ENCODE measurements at places on chromosomes 3 and 15.

DNA sequence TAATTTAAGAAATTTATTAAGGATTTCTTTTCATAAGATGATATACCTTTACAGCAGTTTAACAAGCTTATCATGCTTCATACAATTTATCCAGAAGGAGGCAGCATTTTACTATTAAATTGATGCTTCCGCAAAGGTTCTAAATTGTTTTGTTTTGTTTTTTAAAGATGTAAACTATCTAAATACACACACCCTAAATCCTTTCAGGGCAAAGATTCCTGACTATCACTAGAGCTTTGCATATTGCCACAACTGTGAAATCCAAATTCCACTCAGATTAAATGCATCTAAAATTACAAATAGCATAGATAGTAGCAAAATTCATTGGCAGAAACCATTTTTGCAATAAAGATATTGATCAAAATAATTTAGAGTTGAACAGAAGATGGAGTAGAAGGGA lies 44.5 kb upstream of the CCNL1 start:
- no peak for DNase-seq

- no peak for DNase-seq
Observed at GRCh38 chr3:186599142-186599784, 13.6 kb upstream of the AHSG start.

DNA sequence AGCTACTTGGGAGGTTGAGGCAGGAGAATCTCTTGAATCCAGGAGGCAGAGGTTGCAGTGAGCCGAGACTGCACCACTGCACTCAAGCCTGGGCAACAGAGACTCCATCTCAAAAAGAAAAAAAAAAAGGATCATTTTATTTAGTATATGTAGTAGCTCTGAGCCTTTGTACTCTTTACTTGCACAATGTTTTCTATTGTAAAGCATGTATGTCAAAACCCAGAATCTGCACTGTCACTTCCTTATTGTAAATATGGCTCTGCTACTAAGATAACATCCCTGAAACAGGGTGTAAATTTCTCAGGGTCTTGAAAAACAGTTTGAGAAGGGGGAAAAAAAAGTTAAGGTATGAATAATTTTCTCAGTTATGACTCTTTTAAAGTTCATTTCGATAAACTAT lies 35.1 kb downstream of the SLMAP start:
- DNase-seq, result no peak

GRCh38 chr3:18080198-18080689 lies 337.8 kb upstream of the TBC1D5 start:
- DNase-seq, result no peak

DNA sequence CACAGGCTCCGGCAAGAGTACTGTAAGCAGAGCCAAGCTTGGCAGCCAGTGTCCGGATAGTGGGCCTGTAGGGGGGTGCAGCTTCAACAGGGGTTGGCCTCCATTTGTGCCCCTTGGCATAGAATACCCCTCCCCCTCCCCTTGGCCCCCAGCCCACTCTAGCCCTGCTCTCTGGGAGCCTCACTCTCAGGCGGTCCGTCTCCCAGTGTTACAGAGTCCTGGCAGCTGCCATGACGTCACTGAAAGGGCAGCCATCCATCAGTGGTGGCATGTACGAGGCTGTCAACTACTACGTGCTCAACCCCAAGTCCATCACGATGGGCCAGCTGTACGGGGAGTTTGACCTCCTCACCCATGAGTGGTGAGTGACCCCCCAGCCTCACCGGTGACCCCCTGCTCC lies 50.4 kb downstream of the DNAH1 start:
- no peak for DNase-seq

DNA sequence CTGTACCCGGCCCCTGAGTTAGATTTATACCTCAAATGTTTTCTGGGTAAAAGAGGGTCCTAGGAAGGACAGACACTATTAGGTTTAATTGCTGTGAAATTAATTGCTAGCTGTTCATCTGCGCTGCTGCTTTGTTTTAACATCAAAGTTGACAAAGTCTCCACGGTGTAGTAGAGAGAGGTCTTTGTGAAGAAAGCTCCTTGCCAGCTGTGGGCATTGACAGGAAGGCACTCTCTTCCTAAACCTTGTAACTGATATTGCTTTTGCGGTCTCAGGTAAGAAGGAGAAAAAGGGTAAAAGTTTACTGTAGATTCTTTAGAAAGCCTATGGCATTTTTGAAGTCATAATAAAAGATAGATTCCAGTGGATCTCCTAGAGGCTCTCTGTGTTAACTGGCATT lies 68.1 kb downstream of the PTPRG start:
- no peak for DNase-seq

DNA sequence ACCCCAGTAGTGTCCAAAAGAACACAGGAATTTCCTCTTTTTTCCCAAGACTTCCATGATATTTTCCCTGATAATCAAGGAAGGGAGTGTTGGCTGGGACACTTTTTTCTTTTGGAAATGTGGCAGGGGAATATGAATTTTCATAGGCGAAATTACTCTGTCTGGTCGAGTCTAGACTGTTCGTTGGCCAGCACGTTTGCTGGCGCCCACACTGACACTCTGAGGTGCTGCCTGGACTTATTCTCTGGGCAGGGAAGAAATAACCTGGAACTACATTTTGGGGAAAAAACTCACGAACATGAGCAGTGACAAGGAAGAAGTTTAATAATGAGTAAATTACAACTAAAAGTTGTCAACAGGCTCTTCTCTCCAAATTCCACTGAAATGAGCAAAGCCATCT lies 209.3 kb upstream of the CTDSPL start:
- DNase-seq, result no peak

- no peak for DNase-seq
Observed at GRCh38 chr15:41263891-41264351, 32.9 kb downstream of the CHP1 start.

DNA sequence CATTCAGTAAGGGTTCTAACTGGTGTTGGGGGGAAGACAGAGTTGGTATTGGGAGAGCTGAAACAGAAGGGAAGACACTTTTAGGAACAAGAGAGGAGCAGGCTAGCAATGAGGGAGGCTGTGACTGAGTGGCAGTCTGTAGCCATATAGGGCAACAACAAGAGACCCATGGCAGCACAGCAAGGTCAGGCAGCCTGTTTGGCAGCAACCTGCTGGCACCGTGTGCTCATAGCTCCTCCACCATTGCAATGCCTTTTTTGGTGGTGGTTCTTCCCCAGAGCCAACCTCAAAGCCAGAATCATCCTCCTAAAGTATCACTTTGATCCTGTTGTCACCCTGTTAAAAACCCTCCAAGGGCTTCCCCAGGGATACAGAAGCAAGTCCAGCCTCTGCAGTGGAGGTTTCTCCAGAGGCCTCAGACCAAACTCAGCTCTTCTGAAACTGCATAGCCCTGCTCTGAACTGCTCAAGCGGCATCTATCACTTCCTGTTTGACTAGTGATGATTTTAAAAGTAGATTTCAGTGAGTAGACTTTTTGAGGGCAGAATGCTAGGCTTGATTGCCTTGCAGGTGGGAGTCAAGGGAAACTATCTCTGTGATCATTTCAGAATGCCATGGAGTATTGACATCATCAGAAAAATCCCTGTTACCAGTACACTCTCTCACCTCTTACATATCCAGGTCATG lies 176.9 kb downstream of the STAC start:
- no peak for DNase-seq

- peak; percentile 20 for DNase-seq
Observed at GRCh38 chr3:197298945-197299854, 788 bp upstream of the DLG1 start.

DNA sequence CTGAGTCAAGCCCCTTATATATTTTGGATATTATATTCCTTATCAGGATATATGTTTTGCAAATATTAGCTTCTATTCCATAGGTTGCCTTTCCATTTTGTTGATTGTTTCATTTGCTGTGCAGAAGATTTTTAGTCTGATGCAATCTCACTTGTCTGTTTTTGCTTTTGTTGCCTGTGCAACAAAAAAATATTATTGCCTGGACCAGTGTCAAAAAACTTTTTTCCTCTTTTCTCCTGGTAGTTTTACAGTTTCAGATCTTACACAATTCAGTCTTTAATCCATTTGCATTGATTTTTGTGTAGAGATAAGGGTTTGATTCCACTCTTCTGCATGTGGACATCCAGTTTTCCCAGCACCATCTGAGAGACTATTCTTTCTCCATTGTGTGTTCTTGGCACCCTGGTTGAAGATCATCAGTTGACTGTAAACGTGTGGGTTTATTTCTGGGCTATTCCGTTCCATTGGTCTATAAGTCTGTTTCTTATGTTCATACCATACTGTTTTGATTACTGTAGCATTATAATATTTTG lies 228.9 kb upstream of the NR2E3 start:
- DNase-seq, result no peak

DNA sequence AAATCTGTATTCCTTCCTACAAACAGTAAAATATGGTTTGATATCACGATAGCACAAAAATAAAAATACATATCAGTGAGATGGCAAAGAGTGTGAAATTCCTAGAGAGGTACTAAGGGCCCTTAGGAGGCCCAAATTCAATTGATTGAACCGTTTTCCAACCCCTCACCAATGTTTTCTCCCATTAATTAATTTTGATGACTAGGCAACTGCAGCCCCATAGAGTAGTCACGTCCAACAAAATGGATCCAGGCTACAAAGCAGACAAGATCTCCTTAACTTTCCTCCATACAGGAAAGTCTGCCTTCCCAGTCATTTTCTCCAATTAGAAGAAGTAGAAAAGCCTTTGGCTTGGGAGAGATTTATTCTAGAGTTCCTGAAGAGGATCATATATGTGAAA lies 193.9 kb downstream of the PLOD2 start:
- DNase-seq, result no peak

DNA sequence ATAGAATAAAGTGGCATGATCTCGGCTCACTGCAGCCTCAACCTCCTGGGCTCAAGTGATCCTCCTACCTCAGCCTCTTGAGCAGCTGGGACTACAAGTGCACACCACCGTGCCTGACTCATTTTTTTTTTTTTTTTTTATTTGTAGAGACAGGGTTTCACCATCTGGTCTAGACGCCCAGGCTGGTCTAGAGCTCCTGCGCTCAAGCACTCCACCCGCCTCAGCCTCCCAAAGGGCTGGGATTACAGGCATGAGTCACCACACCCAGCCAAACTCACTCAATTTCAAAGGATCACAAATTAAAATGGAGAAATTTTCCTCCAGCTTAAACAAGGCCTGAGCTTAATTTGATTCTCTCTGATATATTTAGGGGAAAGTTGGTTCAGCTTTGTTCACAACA lies 27.3 kb upstream of the NMB start:
- no peak for DNase-seq

DNA sequence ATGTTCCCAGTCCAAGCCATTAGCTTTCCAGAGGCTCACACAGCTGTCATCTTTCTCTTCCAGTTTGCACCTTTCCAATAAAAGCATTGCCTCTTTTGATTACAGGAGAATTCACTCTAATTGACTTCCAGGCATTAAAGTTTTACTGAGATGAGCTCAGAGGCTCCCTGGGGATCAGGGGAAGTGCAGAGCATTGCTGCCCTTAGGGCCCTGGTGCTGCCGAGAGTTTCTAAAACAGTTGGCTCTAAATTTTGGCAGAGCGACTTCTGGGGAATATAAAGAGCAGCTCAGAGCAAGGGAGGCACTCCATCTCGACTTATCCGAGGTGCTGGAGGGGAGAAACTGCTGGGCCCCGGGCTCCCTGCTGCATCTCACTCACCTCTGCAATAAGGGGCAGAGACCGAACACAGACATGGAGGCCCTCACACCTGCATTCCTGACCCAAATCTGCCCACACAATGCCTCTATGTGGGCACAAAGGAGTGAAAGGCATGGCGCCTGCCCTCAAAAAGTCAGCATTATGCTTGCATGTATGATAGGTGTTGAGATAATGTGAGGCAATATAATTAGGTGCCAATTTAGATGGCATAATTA lies 61.7 kb downstream of the SCN11A start:
- DNase-seq, result no peak

DNA sequence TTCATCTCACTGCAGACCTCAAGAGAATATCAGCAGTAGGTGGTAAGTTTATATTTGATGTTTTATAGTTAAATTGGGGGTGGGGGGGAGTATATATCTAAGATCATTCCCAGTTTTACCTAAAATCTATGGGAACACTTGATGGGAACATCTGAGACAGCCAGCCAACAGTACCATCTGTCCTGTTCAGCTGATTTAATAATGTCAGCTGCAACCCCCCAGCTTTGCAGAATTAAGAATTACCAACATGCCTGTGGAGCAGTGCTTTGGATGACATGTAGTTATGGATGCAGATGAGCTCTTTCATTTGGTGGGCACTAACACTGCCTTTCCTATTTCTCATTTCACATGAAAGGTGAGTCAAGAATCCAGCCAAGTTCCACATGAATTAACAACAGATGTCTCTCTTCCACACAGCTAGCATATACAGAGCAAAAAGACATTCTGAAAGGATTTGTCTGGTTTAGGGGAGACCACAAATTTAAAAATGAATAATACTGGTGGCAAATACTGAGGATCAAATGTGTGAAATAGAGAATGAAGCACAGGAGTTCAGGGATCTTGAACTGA lies 76.2 kb downstream of the SETD5 start:
- DNase-seq, result no peak

- no peak for DNase-seq
Observed at GRCh38 chr3:13536832-13537231, 12.1 kb upstream of the FBLN2 start.

DNA sequence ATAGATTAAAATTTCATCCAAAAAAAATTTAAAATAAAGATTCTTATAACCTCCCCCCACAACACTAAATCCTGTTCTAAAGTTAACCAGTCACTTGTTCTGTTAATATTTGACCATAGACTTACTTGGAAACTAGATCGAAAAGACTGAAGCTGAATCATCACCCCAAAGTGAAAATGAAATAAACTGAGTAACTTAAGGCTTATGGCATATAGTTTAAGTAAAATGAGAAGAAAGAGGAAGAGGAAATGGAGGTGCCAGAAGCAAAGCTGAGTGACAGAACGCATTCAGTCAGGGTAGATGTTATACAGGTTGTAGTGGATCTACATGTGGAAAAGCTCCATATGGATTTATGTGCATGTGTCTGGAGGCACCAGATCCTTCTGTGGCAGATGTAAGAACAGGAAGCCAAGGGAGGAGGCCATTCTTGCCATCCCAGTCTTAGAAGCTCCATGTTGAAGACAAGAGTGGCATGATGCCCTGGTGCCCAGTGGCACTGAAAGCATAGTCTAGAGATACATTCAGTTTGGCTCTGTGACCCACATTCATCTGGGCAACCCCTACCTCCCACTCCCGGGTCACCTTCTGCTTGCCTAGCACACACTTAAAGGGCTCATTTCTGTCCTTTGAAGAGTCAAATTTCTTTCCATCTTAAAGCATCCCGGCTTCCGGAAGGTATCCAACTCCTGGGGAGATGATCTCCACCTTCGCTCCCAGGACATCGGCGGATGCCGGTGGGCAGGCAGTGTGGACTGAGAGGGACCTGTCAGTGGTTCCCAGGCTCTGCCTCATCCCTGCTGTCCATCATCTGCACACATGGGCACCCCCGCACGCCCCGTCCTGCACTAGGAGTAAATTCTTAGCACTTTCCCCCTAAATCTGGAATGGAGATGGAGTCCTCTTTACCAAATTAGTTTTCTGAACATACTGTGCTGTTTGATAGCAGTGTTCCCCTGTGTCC lies 90.8 kb downstream of the NEO1 start:
- DNase-seq, result no peak

- no peak for DNase-seq
Observed at GRCh38 chr15:61827131-61827530, 233.1 kb downstream of the VPS13C start.
